Esophagus mucosa (tissue), 1 donor: ENCODE measurements at places on chromosomes 3 and 15.

- no peak for ATAC-seq
Observed at GRCh38 chr3:151314593-151314992, 2.0 kb downstream of the GPR87 start.

DNA sequence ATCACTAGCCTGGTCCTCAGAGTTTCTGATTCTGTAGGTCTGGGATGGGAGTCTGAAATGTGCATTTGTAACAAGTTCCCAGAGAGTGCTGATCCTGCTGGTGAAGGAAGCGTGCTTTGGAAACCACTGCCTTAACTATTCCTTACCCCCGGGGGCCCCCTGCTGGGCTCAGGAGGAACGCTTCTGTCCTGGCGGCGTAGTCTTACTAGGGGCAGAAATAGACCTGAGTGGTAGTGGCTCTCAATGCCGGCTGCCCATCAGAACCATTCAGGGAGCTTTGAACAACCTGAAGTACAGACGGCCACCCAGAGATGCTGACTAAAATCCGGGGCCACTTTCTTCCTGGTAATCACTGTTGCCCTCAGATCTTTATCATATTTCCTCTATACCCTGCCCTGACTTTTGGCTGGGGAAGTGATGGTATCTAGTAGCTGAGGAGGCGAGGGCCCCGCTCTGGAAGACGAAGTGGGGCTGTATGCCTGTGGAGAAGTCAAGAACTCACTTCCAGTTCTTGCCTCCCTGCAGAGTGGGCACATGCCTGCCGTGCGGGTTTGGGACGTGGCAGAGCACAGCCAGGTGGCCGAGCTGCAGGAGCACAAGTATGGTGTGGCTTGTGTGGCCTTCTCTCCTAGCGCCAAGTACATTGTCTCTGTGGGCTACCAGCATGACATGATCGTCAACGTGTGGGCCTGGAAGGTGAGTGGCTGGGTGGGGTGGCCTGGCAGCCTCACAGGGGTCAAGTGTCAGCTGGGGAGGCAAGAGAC, 16.3 kb upstream of the JMJD7 start:
- peak; percentile 72 for ATAC-seq

- no peak for ATAC-seq
Observed at GRCh38 chr3:32865383-32865782, 47.6 kb downstream of the TRIM71 start.

DNA sequence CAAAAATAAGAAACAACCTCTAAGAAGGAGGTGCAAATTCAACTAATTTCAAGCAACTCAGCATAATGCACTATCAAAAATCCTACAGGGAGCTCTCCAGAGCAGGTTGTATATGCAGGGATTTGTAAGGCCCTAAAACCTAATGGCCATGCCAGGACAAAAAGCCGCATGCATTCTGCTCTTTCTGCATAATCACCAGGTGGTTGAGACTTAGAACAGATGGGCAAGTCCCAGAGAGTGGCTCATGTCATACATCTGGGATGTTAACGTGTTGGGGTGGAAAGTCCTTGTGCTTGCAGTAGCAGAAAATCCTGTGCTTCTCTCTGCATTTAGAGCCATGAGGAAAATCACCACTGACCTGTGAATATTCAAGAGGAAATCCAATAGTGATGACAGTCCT, 1002.9 kb downstream of the AGBL1 start:
- ATAC-seq: no peak

DNA sequence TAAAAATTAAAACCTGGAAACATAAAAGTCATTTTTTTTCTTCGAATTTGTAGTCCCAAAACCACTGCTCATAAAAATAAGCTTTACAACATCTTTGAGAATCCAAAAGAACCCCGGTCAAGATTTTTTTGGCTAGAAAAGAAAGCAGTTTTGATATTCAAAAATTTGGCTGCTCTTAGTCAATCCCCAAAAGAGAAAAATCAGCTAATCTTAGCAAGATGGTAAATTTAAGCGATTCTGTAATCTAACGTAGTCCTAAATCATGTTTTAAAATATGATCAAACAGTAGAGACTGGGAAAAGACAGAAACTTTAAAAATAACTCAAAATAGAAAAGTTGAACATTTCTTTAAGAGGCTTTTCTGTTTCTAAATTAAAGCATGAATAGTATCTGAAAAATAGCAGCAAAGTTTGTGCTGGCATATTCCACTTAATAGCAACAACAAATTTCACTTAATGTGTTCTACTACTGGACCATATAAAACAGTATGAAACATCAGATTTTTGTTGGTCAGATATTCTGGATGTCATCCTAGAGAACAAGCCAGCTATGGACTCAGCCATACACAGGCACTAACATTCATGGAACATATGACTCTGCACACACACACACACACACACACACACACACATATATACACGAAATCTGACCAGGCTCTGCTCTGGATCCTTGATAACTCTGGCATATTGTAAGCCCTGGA, 19.1 kb upstream of the NR2F2 start:
- no peak for ATAC-seq

GRCh38 chr15:36632226-36632625, 52.8 kb downstream of the CDIN1 start:
- ATAC-seq: peak; percentile 98
